ENCODE measurements at places on chromosomes 4 and X.
A peak's percentile ranks its signal among the peaks of the same experiment; 100 is the strongest.

- no peak for DNase-seq
These were observed 179.0 kb downstream of the NHS start for GRCh38 chrX:17553961-17554482.

DNA sequence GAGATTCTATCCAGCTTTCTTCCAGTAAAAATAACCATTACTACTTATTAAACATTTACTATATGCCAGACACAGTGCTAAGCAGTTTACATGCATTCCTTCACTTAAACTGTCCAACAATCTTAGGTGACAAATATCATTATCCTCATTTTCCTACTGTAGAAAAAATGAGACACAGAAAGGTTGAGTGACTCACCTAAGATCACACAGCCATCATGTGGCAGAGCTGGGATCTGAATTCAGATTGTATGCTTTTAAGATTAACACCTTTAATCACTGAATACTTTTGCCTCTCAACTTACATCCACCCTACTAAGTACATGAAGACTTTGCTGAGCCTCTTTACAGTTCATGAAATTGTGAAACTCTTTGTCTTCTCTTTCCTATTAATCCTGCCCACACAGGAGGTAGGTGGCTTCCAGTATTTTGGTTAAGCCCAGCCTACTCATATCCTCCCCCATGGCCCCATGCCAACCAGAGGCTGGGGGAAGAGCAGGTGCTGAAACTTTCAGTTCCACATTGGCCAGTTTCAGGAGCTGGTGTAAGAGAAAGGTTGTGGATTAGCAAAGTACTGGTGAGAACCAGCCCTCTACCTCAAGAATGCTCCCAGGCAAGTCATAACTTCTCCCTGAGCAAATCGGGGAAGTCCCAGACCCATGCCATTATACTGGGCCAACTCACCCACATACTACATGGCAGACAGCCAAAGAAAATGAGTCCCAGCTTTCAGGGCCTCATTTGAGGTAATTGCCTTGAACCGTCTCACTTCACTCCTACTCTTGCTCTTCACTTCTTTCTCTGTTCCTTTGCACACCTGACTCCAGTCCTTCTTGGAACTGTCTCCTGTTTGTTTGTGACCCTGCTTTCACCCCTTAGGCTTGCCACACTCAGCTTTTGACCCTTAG is 211.1 kb downstream of the GUCY2F start:
- peak; percentile 58 for DNase-seq

DNA sequence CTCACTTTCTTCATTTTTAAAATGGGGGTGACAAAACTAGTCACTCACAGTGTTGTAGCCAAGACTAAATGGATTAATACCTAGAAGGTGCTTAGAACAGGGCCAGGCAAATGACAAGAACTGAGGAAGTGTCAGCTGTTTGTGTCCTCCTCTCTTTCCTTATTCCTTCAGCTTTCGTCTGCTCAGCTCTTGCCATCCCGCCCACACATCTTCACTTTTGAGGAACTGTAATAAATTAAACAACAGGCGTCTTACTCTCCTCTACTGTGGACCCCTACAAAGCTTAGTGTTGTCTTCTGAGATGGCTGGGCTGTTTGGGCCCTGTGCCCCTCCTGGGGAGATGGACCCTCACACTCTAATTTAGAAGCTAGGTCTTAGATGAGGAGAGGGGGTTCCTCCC is 2.7 kb downstream of the HPSE start:
- DNase-seq = no peak

GRCh38 chr4:14513471-14513870 is 488.8 kb upstream of the CPEB2 start:
- no peak for DNase-seq

- no peak for DNase-seq
These were observed 2.6 kb upstream of the STK32B start for GRCh38 chr4:5048721-5049120.

GRCh38 chrX:53049127-53049517 is 533 bp downstream of the GPR173 start:
- no peak for DNase-seq

GRCh38 chr4:70855464-70855863 is 15.8 kb upstream of the GRSF1 start:
- no peak for DNase-seq

GRCh38 chrX:74277320-74277719 is 26.7 kb upstream of the ZCCHC13 start:
- DNase-seq = no peak

DNA sequence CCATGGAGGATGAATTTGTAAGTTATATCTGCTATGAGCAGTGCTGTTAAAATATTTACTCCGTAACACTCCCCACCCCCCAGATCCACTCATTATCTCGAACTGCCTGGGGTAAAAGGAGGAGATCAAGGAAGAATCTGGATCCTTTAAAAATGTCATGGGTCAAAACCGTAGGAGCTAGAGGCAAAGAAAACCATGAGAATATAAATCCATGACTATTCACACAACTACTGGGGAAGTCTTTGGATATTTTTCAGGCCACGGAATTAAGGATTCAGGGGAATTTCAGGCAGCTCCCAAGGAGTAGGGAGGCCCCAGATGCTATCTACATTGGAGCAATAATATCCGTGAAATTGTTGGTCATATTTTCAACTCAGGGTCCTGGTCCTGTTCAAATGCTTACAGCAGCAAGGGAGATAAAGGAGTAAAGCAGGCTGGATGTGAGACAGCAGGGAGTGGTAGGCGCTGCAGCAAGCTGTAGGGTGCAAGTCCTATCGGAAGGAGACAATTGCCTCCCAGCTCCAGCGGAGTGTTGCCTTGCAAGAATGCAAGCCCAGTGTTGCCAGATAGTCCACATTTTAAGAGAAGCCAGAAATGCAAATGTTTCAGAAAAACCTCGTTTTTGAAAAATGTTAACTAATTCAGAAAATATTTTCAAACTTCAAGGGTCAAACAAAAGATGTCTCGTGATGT is 116.2 kb upstream of the KIT start:
- no peak for DNase-seq

DNA sequence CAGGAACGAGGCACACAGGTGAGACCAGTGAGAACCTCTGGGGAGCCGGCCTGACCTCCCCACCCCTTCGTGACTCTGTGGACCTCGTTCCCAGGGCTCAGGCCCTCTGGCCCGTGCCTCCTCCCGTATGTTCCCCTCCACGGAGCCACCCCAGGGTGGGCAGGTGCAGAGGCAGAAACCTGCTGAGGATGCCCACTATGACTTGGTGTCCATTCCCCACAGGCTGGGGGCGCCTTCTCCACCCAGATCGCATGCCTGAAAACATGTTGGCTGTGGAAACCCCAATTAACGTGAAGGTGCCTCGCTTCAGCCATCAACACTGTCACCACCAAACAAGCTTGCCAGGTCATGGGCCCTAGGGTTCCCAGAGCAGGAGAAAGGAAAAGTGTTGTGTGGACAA is 27.0 kb downstream of the BLOC1S4 start:
- DNase-seq = no peak

DNA sequence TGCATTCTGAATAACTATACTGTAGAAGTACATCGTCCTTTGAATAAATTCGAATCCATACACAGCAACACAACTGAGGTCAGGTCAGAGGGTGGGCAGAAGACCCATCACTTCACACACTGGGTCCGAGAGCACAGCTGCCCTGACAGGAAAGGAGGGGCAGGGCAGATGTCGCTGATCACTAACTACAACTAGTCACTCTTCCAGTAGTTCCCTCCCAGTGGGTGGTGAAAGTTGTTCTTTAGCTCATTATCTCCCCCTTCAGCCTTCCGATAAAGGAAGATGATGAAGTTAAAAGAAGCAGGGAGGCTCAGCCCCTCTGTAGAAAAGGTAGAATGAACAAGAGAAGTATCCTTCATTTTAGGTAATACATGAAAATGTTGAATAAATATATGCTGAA is 278.9 kb downstream of the INPP4B start:
- peak; percentile 61 for DNase-seq

DNA sequence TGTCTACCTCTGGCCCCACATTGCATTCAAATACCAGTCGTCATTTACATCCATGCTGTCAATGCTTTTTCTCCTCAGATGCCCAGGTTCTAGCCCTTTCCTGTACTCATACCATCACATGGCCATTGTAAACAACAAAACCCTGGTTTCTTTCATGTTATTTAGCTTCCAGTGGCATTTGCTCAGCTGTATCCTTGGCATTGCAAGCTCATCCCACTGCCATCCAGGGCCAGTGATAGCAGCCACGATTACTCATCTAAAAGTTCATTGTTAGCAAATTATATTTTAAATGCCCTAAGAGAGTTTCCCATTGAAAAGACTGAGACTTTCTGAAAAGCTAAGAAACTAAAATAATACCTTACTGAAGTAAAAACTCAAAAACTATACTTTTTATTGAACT is 34.0 kb downstream of the VEGFC start:
- DNase-seq = no peak

GRCh38 chr4:39054497-39054896 is 7.5 kb upstream of the KLHL5 start:
- no peak for DNase-seq

GRCh38 chr4:185071236-185071811 is 53.0 kb downstream of the HELT start:
- DNase-seq = no peak

GRCh38 chr4:55921093-55921492 is 27.7 kb upstream of the CEP135 start:
- DNase-seq = no peak

DNA sequence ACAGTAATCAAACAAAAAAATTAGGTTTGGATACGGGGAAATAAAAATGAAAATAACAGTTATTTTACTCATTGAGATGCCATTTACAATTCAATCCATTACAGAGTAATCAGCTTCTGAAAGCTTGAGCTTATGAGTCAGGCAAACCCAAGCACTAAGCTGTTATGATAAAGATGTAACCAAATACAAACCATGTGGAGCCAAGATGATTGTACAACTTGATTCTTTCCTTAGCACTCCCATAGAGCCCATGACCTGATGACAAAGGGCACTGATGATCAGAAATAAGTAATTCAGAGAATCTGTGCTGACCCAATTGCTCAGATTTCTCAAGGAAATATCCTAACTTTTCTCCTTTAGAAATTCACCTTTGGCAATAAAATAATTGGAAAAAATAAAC is 40.5 kb upstream of the PRKG2 start:
- no peak for DNase-seq

- DNase-seq = no peak
These were observed 327.4 kb downstream of the KCTD8 start for GRCh38 chr4:44121210-44121609.

DNA sequence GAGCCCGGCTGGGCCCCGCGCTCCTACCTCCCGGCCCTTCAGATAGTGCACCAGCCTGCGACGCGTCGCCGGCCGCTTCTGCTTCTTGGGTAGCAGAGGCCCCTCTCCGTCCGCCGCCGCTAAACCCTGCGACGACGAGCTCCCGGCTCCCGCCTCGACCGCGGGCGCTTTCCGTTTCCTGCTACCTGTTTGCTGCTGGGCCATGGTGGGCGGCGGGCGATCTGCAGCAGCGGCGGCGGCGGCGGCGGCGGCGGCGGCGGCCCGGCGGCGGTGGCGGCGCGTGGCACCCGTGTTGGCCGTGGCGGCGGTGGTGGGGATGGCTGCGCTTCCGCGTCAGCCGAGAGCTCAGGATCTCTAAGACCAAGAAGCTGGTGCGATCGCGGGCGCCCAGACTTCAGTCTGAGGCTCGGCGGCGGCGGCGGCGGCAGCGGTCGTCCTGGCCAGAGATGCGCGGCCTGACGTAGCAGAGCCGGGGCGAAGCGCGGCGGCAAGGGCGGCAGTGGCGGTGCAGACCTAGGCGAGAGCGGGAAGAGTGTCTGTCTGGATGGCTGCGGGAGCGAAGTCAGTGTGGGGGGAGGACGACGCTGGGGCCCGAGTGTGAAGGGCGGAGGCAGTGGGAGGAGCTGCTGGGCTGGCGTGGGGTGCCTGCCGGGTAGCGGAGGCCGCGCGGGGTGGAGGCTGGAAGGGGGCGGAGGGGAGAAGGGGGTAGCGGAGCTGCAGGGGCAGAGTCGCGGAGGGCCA is at the start of gene DCAF12L2:
Gene DCAF12L2 (minus strand): TSS at position 569 of the 741 bp plus-strand sequence. CDS start 365 bp downstream, at position 204.
- DNase-seq = peak; percentile 52

- DNase-seq = no peak
These were observed 18.4 kb upstream of the FNIP2 start for GRCh38 chr4:158750379-158750778.

- peak; percentile 92 for DNase-seq
These were observed 22.1 kb downstream of the TMEM131L start for GRCh38 chr4:153488006-153488891.

DNA sequence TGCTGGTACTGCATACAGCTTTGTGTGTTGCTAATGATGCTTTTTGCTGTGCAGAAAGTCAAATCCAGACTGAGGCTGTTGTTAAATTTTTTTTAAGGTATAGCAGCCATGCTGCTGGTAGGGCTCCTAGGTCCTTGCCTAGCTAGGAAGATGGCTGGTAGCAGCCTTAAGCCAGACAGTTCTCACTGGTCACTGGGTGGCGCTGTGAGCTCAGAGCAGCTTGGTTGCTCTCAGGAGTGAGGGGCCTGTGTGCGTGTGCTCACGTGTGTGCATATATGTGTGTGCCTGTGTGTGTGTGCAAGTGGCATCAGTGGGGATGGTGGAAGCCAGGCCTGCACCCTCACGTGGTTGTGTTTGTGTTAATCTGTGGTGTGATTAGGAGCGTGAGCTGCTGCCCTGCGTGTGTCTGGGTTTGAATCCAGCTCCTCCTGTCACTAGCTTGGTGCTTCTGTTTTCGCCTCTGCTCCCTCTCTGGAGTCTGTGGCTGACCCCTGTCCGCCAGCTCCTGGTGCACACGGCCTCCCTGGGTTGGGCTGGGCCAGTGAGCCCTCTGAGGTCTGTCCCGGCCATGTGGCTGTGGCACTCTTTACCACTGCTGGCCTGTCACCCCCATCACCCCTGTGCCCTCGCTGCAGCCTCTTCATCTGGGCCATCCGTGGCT is 46.1 kb downstream of the SORCS2 start:
- no peak for DNase-seq

DNA sequence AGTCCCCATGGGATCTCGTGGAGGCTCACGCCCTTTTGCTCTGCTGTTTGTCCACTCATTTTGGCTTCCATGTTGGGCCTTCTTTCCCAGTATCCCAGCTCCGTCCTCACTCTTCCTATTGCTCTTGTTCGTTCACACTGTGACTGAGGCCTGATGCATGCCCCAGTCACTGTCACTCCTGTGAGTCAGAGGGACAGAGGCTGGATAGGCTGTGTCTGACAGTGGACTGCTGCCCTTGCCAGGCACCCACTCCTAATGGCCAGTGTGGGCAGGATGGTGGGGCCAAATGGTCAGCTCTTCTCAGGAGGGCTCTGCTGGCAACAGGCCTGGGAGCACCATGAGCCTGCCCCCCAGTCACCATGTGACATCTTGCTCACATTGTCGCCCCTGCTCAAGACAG is 40.0 kb downstream of the HADH start:
- no peak for DNase-seq

GRCh38 chr4:137644201-137644600 is 111.9 kb upstream of the PCDH18 start:
- no peak for DNase-seq
